ENCODE measurements at places on chromosomes 16 and 17. TPM values are rescaled to one million over a fixed set of nuclear protein-coding genes. Genes with fewer than 3 reads are reported as not detected.

DNA sequence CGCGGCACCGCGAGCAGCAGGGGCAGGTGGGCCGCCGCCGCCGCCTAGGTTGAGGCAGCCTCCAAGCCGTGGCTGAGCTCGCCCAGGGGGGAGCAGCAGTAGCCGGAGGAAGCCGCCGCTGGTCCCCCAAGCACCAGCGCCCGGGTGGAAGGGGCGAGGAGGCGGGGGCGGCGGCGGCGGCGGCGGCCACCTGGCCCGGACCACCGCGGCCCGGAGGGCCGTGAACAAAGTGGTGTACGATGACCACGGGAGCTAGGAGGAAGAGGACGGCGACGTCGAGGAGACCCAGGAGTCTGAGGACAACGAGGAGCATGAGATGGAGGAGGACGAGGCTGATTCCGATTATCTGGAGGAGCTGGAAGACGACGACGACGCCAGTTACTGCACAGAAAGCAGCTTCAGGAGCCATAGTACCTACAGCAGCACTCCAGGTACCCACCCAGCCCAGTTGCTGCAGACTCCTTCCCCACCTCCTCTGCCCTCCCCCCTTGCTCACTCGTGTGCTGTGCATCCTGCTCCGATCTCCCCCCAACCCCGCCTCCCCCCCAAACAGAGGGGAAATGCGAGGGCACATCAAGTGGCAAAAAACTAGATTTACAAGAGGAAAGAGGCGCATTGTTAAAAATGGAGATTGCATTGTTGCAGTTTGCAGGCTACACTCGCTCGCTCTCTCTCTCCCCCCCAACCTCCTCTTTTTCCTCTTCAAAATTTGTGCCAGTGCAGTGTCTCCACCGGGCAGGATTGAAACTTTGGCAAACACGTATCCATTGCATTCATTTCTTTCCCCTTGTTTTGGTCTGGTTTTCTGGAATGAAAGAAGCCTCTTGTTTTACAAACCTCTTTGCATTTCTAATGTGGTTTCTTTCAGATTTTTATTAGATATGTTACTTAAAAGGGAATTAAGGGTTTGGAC lies 41.8 kb upstream of the AMZ2 start:
- DNase-seq = no peak

- DNase-seq = peak; percentile 5
Measured at GRCh38 chr16:73049511-73049910, 1.6 kb upstream of the ZFHX3 start.

- DNase-seq = no peak
Measured at GRCh38 chr16:85712801-85713200, 24.0 kb upstream of the GINS2 start.

Gene CRYM
- 4.0 TPM for polyA plus RNA-seq

DNA sequence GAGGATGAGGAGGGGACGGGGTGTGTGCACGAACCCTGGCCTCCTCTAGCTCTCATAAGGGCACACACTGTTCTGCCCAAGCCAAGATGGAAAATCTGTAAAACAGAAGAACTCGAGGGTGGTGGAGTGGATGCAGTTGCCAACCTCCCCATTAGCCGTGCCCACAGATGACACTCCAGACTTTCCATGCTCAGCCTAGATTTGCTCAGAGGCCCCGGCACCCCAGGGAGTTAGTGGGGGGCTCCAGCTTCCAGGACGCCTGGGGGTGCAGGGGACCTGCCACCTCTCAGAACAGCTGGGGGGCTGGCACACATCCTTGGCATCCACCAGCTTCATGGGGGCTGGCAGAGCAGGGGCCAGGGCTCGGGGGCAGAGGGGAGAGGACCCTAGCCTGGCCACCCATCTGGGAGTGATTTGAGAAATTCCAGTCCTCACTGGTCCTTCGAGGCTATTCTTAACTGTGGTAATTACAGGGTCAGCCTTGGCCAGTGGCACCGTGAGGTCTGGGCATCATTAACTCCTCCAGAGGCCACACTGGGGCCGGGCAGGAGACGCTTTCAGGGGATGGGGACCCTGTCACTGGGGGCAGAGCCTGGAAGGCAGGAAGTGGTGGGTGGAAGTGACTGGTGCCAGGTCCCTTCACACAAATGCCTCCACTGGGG lies 14.3 kb downstream of the VASN start:
- DNase-seq = no peak

- no peak for DNase-seq
Measured at GRCh38 chr17:28751600-28752366, 8.0 kb downstream of the TRAF4 start.

Measured in large intestine (tissue), 12 donors.